NCI-H2029 (cell line): ENCODE measurements at places on chromosomes 16 and 17.

- no peak for DNase-seq
Observed at GRCh38 chr17:27512511-27513346, 56.5 kb downstream of the KSR1 start.

DNA sequence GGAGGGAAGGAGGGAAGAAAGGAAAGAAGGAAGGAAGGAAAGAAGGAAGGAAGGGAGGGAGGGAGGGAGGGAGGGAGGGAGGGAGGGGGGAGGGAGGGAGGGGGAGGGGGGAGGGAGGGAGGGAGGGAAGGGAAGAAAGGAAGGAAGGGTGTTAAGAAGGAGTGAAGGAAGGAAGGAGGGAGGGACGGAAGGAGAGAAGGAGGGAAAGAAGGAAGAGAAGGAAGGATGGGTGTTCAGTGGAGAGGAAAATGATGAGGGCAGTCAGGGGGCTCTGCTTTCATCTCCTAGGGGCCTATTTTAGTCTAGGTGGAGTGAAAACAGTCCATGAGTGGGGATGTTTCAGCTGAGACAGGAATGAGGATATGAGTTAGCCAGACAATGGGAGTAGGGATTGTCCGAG is 357.0 kb upstream of the C16orf82 start:
- no peak for DNase-seq

- no peak for DNase-seq
Observed at GRCh38 chr16:20285993-20286499, 41.3 kb downstream of the GP2 start.

GRCh38 chr17:45790296-45790922 is 6.3 kb downstream of the CRHR1 start:
- no peak for DNase-seq

- DNase-seq = peak; percentile 19
Observed at GRCh38 chr16:29820271-29820701, at the start of gene MVP. MVP (plus strand) TSS chr16:29820462; CDS start chr16:29830550, 10,088 bp downstream.

GRCh38 chr17:32771396-32771795 is 105.5 kb downstream of the MYO1D start:
- DNase-seq = no peak

DNA sequence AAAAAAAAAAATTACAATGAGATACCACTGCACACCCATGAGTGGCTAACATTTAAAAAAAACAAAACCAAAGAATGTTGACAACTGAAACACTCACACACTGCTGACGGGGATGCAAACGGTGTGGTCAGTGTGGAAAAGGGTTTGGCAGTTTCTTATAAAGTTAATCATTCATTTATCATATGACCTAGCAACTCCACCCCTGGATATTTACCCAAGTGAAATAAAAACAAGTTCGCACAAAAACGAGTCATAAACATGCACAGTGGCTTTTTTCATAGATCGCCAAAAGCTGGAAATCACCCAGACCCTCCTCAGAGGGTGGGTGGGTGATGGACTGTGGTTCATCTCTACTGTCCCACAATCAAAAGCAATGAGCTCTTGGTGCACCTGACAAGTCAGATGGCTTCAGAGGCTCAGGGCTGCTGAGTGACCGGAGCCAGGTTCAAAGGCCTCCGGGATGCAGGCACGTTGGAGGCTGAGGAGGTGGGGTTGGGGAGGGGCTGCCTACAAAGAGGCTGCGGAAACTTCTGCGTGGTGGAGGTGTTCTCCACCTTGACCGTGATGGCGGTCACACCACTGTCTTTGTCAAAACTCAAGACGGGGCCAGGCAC is 14.2 kb downstream of the RAB40B start:
- DNase-seq = no peak

DNA sequence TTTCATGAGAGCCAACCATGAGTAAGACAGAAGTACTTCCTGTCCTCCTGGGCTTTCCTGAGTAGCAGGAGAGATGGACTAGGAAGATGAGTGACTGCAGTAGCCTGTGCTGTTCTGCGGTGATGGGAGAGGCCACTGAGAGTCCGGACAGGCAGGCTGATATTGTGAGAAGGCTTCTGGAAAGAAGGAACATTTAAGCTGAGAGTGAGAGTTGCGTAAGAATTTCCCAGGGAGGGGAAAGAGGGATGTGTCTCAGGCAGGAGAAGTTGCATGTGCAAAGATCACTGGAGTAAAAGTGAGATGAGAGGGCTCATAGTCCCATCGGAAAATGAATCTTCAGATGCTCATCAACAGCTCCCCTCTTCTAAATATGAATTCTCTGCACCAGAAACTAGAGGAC is 258.3 kb downstream of the RBFOX1 start:
- no peak for DNase-seq

GRCh38 chr16:11212798-11213196 is 43.2 kb downstream of the SOCS1 start:
- DNase-seq = no peak

DNA sequence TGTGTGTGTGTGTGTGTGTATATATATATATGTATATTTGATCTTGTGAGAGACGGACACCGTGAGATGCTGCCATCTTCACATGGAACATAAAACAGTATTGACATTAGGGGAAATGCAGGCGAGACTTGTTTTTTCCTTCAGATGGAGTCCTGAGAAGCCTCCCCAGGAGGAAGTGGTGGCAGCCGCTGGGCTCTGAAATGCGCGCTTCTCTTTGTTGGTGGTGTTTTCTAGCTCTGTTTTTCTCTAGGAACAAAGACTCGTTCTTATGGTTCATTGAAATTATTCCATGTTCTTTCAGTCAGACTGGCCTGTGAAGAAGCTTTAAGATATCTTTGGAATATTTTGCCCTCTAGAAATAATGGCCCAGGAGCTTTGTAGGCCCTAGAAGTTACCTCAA is 32.9 kb downstream of the SNX29 start:
- no peak for DNase-seq

- peak; percentile 16 for DNase-seq
Observed at GRCh38 chr17:38322156-38322779, 21.5 kb downstream of the GPR179 start.

- no peak for DNase-seq
Observed at GRCh38 chr17:13594310-13594709, 7.4 kb downstream of the HS3ST3A1 start.

- no peak for DNase-seq
Observed at GRCh38 chr16:2209258-2210008, 1.2 kb downstream of the BRICD5 start.

- DNase-seq = no peak
Observed at GRCh38 chr16:70433458-70434103, 5.3 kb downstream of the ST3GAL2 start.

DNA sequence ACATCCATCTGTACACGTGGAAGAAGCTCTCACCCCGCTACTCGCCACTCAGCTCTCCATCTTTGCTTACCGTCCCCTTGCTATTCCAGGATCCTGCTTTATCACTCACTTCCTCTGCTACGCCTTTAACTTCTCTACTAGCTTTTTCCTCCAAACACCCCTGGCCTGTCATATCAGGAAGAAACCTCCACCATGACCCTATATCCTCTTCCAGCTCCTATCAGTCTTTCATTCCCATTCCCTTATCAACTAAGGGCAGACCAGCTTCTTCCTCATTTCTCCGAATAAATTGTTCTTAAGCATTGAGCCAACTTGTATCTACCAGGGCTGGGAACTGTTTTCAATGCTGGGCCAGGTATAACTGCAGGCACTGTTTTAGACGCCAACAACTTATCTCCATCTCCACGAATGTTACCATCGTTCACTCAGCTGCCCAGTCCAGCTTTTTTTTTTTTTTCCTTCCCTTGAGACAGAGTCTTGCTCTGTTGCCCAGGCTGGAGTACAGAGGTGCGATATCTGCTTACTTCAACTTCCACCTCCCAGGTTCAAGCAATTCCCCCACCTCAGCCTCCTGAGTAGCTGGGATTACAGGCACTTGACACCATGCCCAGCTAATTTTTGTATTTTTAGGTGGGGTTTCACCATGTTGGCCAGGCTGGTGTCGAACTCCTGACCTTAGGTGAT is 4.3 kb downstream of the IQCK start:
- DNase-seq = no peak

DNA sequence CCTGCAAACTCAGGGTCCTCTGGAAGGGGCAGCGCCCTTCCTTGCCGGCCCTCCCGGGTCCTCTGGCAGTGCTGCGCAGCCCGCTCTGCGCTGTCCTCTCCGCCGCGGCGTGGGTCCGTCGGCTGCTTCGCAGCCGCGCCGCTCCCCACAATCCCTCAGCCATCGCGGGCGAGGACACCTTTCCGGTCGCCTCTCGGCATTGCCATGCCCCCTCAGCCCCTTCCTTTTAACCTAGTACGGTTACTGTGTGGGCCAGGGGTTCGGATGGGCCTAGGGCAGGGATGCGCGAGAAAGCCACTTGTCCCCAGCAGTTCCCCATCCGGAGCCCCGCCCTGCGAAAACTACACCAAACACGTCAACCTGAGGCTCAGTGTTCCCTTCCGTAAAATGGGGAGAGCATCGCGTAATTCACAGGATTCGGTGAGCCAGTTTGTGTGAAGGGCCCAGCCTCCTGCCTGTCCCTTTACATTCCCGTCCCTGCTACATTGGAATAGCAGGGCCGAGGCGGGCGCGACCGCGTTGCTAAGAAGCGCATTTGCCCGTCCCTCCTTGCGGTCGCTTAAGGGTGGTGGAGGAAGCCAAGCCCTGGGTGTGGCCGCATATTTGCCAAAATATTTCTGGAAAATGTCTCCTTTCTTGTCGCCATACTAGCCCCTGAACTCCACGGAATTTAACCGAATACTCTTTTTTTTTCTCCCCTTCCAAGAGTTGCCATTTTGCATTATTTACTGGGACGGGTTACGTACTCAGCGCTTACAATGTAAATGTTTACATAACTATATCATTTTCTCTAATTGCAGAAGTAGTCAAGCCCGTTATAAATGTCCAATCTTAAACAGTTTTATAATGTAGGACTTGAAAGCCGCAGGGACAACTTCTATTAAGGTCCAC is 13.2 kb downstream of the COPZ2 start:
- peak; percentile 47 for DNase-seq

- no peak for DNase-seq
Observed at GRCh38 chr17:83008526-83008925, 70.9 kb upstream of the METRNL start.
